ENCODE measurements at places on chromosomes 1 and 21.

DNA sequence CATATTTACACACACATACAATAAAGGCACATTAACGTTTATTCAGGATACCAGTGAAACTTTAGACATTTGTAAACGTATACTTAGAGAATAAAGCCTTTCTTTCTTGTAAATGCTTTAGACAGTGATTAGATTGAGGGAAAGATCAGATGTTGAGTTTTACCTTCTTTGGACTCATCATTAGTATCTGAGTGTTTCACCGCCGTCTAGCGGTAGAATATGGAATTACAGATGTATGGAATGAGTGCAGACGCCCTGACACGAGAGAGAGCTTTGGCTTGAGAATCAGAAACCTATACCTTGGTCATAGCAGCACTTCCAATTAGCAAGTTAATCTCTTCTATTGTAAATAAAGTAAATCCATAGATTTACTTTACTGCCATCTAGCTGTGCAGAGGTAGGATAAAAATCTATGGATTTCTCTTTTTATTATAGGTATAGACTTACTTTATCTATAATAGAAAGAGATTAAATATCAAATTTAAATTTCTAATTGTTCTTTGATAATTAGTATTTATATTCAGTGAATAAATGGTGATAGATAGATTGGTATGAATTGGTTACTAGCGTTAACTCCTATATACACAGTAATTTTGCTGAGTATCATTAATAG, 12.6 kb downstream of the FLG2 start:
- H3K27me3 ChIP-seq: no peaks in the 10 kb centered on the region
- H3K4me3 ChIP-seq: no peak overlapping the region
- DNase-seq: no peak
- H3K36me3 ChIP-seq: no peaks in the 10 kb centered on the region
- H3K27ac ChIP-seq: no peak overlapping the region

- no peaks in the 10 kb centered on the region for H3K4me1 ChIP-seq
- H3K27me3 ChIP-seq: no peaks in the 10 kb centered on the region
Observed at GRCh38 chr1:173050865-173051264, at the start of gene TNFSF18. Gene TNFSF18 (minus strand): TSS chr1:173050941. CDS start chr1:173050896, 45 bp downstream.

DNA sequence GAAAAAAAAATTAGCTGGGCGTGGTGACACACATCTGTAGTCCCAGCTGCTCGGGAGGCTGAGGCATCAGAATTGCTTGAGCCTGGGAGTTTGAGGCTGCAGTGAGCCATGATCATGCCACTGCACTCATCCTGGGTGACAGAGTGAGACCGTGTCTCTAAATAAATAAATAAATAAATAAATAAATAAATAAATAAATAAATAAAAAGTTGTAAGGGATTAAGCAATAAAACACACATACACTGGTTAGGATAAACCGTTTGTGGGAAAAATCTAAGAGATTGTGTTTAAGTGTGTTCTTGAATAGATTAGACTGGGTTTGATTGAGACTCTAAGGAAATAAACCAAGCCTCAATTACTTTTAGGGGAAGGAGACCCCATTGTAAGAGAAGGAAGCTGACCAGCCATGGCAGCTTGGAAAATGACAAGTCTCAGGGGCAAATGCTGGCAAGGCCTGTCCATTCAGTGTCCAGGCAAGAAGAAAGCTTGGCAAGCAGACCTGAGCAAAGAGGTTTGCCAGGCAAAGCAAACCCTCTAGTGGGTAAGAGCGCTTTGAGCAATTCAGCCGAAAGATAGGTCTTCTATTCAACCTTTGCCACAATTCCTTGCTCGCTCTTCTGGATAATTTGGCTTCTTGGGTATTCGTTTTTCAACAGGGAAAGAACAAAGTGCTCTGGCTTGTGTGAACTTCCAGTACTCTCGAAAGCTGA, 106.9 kb upstream of the SERBP1 start:
- H3K4me3 ChIP-seq: no peak overlapping the region
- H3K36me3 ChIP-seq: no peaks in the 10 kb centered on the region
- no peak overlapping the region for H3K27ac ChIP-seq
- no peaks in the 10 kb centered on the region for H3K4me1 ChIP-seq
- DNase-seq: no peak
- no peaks in the 10 kb centered on the region for H3K27me3 ChIP-seq

GRCh38 chr21:44816761-44817505, 929 bp downstream of the SUMO3 start:
- no peaks in the 10 kb centered on the region for H3K36me3 ChIP-seq
- H3K27me3 ChIP-seq: no peaks in the 10 kb centered on the region
- peak overlapping the region; percentile 60 for H3K4me3 ChIP-seq

DNA sequence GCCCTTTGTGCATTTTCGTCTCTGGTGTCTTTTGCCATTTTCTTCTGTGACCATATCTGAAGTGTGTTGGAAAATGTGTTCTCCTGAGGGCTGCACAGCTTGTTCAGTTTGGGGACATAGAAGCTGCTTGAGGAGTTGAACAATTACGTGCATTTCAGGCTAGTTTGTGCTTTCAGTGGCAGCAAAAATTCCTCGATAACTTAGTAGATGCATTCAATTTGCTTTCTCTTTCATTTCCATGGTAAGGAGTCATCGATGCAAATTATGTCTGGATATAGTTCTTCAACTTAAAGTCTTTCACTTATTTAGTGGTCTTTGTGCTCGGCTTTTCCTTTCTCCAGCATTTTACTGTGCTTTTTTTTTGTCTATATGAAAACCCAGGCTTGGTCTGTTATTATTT, 441.5 kb downstream of the PLA2G4A start:
- no peaks in the 10 kb centered on the region for H3K4me1 ChIP-seq
- DNase-seq: no peak
- H3K27me3 ChIP-seq: no peaks in the 10 kb centered on the region
- no peak overlapping the region for H3K4me3 ChIP-seq
- H3K36me3 ChIP-seq: no peaks in the 10 kb centered on the region
- H3K27ac ChIP-seq: no peak overlapping the region

- H3K4me1 ChIP-seq: no peaks in the 10 kb centered on the region
- peaks cover 9% of the 10 kb centered on the region for H3K27me3 ChIP-seq
- no peak overlapping the region for H3K4me3 ChIP-seq
- H3K27ac ChIP-seq: no peak overlapping the region
- no peak for DNase-seq
Observed at GRCh38 chr1:200892546-200892945, 2.2 kb upstream of the INAVA start.

- no peak overlapping the region for H3K4me3 ChIP-seq
- H3K27ac ChIP-seq: no peak overlapping the region
- no peaks in the 10 kb centered on the region for H3K4me1 ChIP-seq
- no peaks in the 10 kb centered on the region for H3K27me3 ChIP-seq
Observed at GRCh38 chr21:25234857-25235801, 372.2 kb downstream of the MRPL39 start.

- DNase-seq: no peak
- no peak overlapping the region for H3K27ac ChIP-seq
- H3K4me3 ChIP-seq: no peak overlapping the region
- H3K36me3 ChIP-seq: no peaks in the 10 kb centered on the region
Observed at GRCh38 chr21:39984286-39984991, 117.2 kb downstream of the PCP4 start.

- H3K27me3 ChIP-seq: no peaks in the 10 kb centered on the region
- no peak for DNase-seq
- H3K4me3 ChIP-seq: no peak overlapping the region
- no peaks in the 10 kb centered on the region for H3K36me3 ChIP-seq
- H3K4me1 ChIP-seq: no peaks in the 10 kb centered on the region
- no peak overlapping the region for H3K27ac ChIP-seq
Observed at GRCh38 chr1:159429074-159429861, 2.7 kb upstream of the OR10J4 start.

GRCh38 chr1:173405834-173406233, 71.3 kb upstream of the PRDX6 start:
- H3K4me1 ChIP-seq: no peaks in the 10 kb centered on the region
- no peaks in the 10 kb centered on the region for H3K27me3 ChIP-seq
- no peak overlapping the region for H3K27ac ChIP-seq
- no peaks in the 10 kb centered on the region for H3K36me3 ChIP-seq
- H3K4me3 ChIP-seq: no peak overlapping the region

- H3K4me3 ChIP-seq: peak overlapping the region; percentile 55
- no peaks in the 10 kb centered on the region for H3K36me3 ChIP-seq
- DNase-seq: peak; percentile 30
- no peaks in the 10 kb centered on the region for H3K27me3 ChIP-seq
- H3K27ac ChIP-seq: peak overlapping the region; percentile 64
Observed at GRCh38 chr1:33081554-33082305, 777 bp downstream of the AZIN2 start.

DNA sequence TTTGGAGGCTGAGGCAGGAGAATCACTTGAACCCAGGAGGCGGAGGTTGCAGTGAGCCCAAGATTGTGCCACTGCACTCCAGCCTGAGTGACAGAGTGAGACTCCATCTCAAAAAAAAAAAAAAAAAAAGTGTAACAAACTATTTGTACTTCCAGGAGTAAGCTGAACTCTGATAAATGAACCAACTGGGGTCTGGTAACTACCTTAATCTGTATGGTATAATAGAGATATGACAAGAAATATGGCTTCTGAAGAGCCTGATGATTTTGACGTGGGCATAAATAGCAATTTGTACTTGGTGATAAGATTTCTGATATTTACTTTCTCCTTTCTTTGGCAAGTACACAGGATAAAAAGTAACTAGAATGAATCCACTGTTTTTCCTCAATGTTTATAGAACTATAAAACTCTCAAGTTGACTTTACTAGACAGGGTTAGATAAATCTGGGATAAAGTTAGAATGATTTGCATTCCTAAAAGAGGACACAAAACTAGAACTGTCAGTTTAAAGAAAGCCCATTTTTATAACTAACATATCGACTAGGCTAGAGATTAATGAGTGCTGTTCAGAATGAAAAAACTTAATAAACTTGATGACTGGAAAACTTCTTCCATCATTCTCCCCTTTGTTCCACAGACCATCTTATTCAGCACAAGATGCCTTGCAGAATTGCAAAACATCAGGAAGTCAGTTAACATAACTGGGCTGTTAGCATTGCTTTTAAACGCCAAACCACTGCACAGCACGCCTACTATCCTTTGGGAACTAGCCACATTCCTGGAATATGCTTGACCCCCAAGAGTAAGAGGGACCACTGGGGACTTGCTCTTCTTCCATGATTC, 51.5 kb upstream of the EDARADD start:
- no peak for DNase-seq
- H3K36me3 ChIP-seq: no peaks in the 10 kb centered on the region
- H3K27ac ChIP-seq: no peak overlapping the region
- no peak overlapping the region for H3K4me3 ChIP-seq
- H3K27me3 ChIP-seq: no peaks in the 10 kb centered on the region
- no peaks in the 10 kb centered on the region for H3K4me1 ChIP-seq

DNA sequence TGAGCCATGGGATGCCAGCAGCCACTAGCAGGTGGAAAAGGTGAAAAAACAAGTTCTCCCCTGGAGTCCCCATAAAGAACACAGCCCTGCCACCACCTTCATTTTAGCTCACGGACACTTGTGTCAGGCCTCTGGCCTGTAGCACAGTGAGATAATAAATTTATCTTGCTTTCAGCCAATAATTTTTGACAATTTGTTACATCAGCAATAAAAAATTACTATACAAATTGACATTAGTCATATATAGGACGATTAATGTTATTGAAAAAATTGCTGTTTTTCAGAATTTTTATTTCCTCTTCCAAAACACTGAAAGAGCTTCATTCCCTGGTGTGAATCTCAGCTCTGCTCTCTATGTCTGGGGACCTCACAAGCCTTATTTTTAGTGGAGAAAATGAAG, 152.9 kb upstream of the ETV3 start:
- H3K4me3 ChIP-seq: no peak overlapping the region
- H3K36me3 ChIP-seq: no peaks in the 10 kb centered on the region
- H3K4me1 ChIP-seq: no peaks in the 10 kb centered on the region
- DNase-seq: no peak
- H3K27me3 ChIP-seq: no peaks in the 10 kb centered on the region

GRCh38 chr1:207248544-207249198, 72.8 kb upstream of the CD55 start:
- no peaks in the 10 kb centered on the region for H3K4me1 ChIP-seq
- H3K27ac ChIP-seq: no peak overlapping the region
- no peak overlapping the region for H3K4me3 ChIP-seq
- no peaks in the 10 kb centered on the region for H3K36me3 ChIP-seq
- no peak for DNase-seq
- no peaks in the 10 kb centered on the region for H3K27me3 ChIP-seq

DNA sequence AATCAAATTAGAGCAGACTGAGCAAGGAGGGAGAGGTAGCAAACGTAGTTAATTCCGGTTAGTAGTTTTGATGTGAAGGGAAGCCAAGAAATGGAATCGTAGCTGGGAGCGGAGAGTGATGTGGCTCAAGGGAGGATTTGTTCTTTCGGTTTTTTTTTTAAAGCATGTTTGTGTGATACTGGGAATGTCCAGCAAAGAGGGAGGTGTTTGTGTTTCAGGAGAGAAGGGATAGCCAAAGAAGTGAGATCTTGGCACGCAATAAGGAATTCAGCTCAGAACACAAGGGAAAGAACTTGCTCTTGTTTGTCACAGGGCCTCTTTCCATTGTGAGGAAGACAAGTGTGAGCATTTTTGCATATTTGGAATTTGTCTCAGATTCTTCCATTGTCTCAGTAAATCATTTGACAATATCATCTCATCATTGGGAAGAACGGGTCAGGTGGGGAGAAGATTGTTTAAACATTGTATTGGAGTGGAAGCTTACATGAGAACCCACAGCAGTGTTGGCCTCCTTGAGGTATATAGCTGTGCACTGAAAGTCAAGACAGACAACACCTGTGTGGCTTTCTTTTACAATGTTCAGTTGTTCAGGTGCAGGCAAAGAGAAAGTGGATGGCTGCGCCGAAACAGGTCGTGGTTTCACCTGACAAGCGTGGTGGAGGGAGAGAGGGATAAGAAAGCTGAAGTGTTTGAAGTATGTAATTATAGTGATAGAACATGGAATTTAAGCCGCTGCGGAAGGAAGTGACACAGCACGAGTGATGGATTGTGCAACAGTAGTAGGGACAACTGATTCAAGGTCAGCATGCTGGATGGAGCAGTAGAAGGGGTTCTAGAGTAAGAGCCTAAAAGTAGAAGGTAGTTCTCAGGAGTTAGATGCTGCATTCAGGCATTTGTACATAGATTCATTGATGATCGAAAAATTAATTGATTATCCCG, 25.4 kb downstream of the FMN2 start:
- no peak overlapping the region for H3K27ac ChIP-seq
- no peak overlapping the region for H3K4me3 ChIP-seq
- no peak for DNase-seq
- H3K4me1 ChIP-seq: no peaks in the 10 kb centered on the region
- H3K27me3 ChIP-seq: no peaks in the 10 kb centered on the region

- no peak for DNase-seq
- H3K36me3 ChIP-seq: no peaks in the 10 kb centered on the region
- no peaks in the 10 kb centered on the region for H3K27me3 ChIP-seq
- H3K4me1 ChIP-seq: no peaks in the 10 kb centered on the region
Observed at GRCh38 chr21:29366532-29366931, 67.8 kb downstream of the BACH1 start.

- no peaks in the 10 kb centered on the region for H3K4me1 ChIP-seq
- DNase-seq: no peak
- H3K36me3 ChIP-seq: no peaks in the 10 kb centered on the region
- H3K4me3 ChIP-seq: no peak overlapping the region
Observed at GRCh38 chr1:180131510-180131909, 23.2 kb upstream of the QSOX1 start.

DNA sequence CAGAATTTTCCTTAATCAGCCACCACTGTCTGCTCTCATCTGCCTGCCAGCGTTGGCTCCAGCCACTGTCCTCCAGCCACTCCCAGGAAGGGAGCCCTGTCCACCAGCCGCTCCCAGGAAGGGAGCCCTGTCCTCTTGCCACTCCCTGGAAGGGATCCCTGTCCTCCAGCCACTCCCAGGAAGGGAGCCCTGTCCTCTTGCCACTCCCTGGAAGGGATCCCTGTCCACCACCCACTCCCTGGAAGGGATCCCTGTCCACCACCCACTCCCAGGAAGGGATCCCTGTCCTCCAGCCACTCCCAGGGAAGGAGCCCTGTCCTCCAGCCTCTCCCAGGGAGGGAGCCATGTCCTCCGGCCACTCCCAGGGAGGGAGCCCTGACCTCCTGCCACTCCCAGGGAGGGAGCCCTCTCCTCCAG, 726.5 kb downstream of the PTPRU start:
- no peaks in the 10 kb centered on the region for H3K4me1 ChIP-seq
- H3K27ac ChIP-seq: no peak overlapping the region

All from uterus (tissue), 4 donors.